ENCODE measurements at places on chromosomes 4 and X.

DNA sequence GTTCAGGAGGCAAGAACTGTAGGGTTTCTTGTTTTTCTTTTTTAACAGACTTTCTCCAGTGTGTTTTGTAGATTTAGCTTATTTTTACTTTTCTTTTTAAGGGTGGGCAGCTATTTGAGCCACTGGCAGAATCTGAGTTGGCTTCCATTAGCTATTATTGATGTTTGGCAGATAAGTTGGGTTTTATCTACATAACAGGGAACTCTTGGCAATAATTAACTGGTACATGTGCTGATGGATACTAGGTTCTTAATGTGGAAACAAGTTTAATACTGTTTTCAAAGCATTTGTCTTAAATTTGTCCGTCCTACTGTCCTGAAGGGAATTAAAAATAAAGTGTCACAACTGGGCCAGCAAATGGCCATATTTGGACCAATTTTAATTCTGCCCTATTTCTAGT is 80.5 kb downstream of the PHOX2B start:
- DNase-seq, result no peak

GRCh38 chrX:49001521-49002090 is 458 bp downstream of the GRIPAP1 start:
- peak; percentile 60 for DNase-seq

DNA sequence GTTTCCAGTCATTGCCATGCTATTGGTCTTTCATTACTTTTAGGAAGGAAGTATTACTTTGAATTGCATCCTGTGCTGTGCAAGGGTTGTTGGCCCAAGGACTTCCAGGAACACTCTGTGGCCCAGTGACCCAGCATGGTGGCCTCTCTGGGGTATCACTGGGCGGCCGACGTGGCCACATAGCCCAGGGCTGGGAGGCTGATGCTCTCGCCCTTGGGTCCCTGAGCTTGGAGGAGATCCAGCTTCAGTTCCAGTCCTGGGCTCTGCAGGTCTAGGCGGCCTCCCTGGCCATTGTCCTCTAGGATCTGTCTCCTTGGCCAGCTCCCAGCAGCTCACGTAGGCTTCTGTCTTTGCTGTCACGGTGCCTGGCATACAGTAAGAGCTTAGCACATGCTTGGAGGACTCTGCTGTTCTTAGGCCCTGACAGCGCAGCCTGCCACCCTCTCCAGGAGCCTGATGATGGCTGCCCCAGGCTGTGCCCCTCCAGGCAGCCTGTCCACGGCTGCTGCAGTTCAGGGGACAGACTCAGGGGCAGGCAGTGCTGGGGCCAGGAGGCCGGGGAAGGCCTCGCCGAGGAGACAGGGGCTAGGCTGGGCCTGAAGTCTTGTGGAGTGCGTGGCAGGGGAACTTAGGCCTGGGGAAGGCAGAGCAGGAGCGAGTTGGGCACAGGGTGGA is 42.2 kb downstream of the SORCS2 start:
- no peak for DNase-seq

- no peak for DNase-seq
These were observed 9.1 kb downstream of the UCP1 start for GRCh38 chr4:140559696-140560095.

DNA sequence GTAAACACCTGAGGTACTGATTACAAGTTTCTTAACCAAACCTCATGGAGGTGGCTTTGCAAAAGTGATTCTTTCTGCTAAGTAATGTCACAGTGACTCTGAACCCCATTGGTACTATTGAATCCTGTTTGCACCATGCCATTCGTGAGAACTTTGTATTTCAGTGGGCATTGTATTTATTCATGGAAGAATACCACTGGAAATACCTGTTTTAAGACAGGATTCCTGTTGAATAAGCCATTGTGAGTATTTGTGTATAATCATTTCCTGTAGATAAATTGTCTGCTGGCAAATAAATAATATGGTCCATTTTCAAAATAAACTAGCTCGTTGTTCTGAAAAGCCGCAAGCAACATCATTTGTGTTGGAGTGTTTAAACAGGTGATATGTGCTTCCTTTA is 136.4 kb upstream of the GUCY1A1 start:
- DNase-seq, result no peak

DNA sequence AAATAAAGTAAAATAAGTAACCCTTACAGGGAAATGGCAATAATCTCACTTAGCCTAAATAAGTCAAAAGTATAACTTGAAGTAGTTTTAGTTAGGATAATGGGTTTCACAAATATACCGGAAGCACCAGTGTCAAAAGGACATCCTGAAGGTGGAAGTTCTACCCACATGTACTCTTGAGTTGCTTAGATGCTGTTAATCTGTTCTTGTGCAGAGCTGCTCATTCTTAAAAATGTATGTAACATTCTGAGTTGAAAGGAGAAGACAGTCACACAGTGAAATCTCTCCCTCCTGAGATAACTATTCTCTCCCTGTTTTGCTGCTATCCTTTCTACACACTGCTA is 11.2 kb upstream of the CCNG2 start:
- no peak for DNase-seq
